GDM1 (cell line): ENCODE measurements at places on chromosomes 16 and 17.

DNA sequence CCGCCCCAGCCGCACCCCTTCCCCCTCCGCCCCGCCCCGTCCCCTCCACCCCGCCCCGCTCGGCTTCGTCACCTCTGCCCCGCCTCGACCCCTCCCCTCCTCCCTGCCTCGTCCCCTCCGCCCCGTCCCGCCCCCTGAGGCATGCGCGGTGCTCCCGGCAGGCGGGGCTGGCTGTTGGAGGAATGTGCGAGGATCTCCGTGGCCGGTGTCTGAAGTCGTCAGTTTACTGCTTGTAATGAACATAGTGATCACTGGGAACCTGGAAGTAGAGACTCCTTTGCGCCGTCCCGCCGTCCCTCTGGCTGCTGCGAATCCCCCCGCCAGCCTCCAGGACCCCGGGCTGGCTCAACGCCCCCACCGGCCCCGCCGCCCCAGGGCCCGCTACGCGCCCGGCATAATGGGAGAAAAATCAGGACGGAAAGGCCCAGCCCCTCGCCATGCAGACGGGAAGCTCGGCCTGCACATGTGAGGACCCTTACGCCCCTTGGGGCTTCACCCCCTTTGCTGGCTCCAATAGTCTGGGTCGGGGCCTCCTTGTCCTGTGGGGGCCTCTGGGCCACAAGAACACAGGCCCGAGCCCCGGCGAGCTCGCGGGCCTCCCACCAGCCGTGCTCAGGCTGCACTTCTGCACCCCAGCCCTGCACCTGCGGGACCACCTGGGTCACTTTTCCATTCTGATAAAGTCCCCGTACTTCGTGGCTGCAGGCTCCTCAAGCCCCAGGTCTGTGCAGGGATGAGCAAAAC, 743.1 kb downstream of the KCNJ18 start:
- no peak for DNase-seq

DNA sequence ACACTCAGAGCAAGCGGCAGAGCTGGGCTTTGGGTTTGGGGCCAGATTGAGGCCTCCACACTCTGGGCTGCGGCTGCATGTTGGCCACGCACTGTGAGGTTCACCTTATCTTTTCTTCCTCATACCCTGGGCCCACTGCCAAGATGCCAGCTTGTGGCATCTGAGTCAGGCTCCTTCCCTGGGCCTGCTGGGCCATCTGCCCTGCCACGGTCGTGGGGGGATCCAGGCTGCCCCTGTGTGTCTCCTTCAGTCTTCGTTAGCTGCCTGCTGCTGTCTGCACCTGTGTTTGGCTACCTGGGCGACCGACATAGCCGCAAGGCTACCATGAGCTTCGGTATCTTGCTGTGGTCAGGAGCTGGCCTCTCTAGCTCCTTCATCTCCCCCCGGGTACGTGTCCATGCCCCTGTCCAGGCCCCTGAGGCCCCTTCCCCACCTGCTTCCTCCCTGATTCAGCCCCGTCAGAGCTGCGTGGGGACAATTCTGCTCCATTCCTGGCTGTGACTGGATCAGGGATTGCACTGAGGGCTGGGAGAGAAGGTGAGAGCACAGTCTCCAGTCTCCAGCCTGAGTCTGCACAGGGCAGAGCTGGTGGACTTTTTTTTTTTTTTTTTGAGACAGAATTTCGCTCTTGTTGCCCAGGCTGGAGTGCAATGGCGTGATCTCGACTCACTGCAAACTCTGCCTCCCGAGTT, 11.2 kb downstream of the SPNS3 start:
- peak; percentile 72 for DNase-seq

- DNase-seq, result no peak
Observed at GRCh38 chr16:49661465-49662187, 194.3 kb downstream of the ZNF423 start.

DNA sequence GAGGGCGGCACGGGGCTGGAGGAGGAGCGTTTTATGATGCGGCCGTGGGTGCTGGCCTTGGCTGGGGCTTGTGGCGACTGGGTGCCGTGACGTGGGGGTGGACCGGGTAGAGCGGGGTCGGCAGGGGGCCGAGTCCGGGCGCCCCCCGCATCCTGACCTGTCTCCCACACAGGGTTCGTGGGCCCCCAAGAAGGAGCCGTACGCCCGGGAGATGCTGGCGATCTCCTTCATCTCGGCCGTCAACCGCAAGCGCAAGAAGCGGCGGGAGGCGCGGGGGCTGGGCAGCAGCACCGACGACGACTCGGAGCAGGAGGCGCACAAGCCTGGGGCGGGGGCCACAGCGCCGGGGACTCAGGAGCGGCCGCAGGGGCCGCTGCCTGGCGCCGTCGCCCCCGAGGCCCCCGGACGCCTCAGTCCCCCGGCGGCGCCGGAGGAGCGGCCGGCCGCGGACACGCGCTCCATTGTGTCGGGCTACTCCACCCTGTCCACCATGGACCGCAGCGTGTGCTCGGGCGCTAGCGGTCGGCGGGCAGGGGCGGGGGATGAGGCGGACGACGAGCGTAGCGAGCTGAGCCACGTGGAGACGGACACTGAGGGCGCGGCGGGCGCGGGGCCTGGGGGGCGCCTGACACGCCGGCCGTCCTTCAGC, 81.6 kb downstream of the ARHGAP23 start:
- DNase-seq, result no peak

DNA sequence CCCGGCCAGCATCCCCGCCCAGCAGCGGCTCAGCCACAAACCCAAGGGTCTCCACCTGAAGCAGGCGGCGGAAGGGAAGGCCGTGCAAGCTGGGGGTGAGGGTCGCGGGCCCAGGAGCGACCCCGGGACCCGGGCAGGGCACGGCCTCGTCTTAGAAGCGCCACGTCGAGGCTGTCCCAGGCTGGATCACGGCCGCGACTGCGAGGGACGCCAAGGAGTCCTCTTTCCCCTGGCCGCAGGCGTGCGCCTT, 538 bp upstream of the CCNF start:
- no peak for DNase-seq

DNA sequence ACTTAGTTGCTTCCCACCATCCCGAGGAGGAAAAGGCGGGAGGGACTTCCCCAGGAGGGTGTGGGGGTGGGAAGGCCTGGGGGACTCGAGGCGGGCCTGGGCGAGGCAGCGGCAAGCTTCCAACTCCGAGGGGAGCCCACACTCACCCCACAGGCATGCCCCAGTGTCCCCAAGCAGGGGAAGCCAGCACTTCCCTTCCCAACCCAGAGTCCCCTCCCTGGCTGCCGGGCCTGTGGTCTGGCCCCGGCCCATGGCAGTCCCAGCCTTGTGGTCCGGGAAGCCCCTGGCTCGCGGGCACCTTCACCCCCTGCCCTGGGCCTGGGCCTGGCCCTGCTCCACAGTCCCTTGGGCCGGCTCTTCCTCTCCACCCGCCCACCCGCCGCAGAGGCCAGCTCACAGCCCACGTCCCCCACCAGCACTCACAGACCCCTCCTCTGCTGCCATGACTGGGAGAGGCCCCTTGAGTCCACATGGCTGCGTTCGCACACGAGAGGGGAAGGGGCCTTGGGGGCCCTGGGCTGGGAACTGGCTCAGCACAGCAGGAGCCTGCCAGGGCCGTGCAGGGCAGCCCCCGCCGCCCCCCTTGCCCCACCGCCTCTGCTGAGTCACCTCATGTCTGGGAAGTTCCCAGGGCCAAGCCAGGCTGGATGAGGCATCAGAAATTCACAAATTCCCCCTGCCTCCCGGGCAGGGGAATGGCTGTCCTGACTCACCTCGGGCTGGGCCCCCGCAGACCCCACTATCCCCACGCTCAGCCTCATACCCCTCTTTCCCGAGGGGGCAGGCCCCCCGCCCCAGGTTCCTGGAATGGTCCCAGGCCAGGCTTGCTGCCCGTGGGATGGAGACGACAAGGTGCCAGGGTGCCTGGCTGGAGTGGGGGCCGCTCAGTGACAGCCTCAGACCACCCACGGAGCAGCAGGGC, 27.8 kb downstream of the BAHCC1 start:
- DNase-seq, result peak; percentile 58

- DNase-seq, result no peak
Observed at GRCh38 chr16:21989751-21990150, 11.2 kb downstream of the PDZD9 start.

GRCh38 chr16:50037662-50038220, 12.7 kb downstream of the CNEP1R1 start:
- no peak for DNase-seq

- DNase-seq, result no peak
Observed at GRCh38 chr16:2084895-2085625, 37.3 kb downstream of the TSC2 start.

GRCh38 chr16:67165121-67166078, 855 bp downstream of the HSF4 start:
- no peak for DNase-seq

GRCh38 chr16:28010671-28011070, 52.8 kb downstream of the GSG1L start:
- DNase-seq, result no peak

- DNase-seq, result no peak
Observed at GRCh38 chr17:72380737-72381136, 259.9 kb downstream of the SOX9 start.

- DNase-seq, result no peak
Observed at GRCh38 chr16:60363566-60363965, 1629.5 kb upstream of the GOT2 start.

- no peak for DNase-seq
Observed at GRCh38 chr16:66719246-66719645, 22.7 kb upstream of the CMTM4 start.

DNA sequence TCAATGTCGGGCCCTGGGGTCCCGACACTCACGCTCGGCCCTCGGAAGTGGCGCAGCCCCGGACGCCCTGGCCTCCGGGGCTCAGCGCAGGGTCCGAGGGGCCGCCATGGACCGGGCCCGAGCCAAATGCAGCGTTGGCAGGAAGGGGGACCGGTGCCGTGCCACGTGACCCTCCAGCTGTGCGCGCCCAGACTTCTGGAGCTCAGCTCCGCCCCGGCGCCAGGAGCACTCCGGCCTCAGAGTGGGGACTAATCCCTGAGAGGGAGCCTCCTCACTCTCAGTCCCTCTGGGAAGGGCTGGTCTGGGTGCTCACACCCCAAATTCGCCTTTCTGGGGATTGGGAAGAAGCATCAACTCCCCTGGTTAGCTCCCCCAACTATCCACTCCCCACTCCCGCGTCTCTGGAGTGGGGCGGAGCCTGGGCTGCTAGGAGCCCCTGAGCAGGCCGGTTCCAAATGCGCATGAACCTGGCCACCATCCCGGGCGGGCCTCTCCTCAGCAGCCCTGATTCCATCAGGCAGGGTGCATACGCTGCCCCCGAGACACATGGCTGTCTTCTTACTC, at the start of gene B3GNT9:
TSS of gene B3GNT9 (minus strand) at position 166 of the 564 bp plus-strand sequence. CDS start 513 bp downstream, outside the sequence.
- DNase-seq, result no peak
